Hematopoietic multipotent progenitor cell treated with erythropoietin and hydrocortisone succinate and interleukin-3 and kit ligand, for 8 days (in vitro differentiated cells): ENCODE measurements at places on chromosomes 1 and 21.

GRCh38 chr1:207344221-207344620 lies 22.7 kb downstream of the CD55 start:
- no peak for DNase-seq

DNA sequence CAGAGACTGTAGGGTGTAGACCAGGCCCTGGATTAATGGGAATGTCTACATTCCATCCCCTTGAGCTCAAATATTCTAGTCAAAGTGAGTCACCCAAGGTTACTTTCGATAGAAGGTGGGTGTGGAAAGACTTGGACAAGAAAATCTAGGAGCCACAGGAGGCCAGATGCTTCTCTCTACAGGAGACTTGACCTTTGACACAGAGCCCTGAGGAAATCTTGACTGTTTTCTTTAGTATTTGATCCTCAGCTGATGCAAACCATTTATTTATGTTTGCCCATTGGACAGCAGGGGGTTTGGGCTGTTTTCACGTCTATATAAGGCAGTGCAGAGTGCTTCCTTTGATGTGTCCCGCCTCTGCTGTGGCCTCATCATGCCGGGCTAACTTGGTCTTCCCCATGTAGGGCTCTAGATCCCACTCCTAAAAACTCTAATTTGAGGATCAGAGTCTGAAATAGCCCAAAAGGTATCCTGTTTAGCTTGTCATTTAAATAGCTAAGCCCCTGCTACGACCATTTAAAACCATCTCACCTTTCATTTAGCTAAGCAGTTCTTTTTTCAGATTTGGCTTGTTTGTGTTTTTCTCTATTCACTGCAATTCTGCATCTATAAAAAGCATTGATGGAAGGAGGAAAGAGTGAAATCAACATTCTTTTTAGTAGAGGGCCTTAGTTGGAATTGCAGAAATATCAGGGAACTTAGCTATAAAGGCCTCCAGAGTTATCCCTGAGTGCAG lies 15.5 kb upstream of the MAP3K7CL start:
- no peak for DNase-seq

- DNase-seq, result no peak
Measured at GRCh38 chr21:39625211-39625895, 12.6 kb downstream of the B3GALT5 start.

GRCh38 chr1:210294999-210295745 lies 33.5 kb upstream of the HHAT start:
- DNase-seq, result no peak

GRCh38 chr1:235423214-235423652 lies 56.0 kb downstream of the TBCE start:
- DNase-seq, result no peak

DNA sequence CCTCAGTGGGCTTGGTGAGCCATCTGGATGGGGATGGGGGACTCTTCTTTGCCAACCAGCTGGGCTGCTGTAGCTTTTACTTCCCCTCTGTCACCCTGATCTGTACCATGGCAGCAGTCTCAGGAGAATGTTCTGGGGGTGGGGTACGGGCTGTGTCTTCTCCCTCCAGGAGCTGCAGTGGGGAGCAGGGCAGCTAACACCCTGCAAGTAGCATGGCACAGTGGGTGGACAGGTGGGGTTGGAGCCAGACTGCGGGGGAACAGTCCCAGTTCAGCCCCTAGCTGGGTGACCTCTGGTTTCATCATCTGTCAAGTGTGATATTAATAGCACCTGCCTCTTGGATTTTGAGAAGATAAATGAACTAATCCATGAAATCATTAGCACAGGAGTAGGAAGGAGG lies 3.1 kb downstream of the NFASC start:
- no peak for DNase-seq

DNA sequence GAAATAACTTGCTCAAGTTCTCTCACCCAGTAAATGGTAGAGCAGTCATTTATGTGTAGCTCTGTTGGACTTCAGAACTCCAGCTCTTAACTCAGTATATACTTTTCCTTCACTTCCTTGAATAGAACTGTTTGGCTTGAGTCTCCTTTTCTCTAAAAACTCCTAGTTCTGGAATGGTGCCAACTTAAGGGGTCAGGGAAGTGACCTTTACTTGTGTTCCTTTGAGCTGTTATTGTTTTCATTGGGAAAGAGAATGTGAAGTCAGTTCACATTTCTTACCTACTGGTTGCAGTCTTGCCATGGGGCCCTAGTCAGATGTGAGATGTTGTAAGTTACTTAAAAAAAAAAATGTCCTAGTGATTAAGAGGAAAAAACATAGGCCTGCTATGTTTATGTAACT lies 77.0 kb upstream of the MACF1 start:
- DNase-seq, result no peak

GRCh38 chr21:25857308-25858074 lies 122.7 kb downstream of the GABPA start:
- no peak for DNase-seq

DNA sequence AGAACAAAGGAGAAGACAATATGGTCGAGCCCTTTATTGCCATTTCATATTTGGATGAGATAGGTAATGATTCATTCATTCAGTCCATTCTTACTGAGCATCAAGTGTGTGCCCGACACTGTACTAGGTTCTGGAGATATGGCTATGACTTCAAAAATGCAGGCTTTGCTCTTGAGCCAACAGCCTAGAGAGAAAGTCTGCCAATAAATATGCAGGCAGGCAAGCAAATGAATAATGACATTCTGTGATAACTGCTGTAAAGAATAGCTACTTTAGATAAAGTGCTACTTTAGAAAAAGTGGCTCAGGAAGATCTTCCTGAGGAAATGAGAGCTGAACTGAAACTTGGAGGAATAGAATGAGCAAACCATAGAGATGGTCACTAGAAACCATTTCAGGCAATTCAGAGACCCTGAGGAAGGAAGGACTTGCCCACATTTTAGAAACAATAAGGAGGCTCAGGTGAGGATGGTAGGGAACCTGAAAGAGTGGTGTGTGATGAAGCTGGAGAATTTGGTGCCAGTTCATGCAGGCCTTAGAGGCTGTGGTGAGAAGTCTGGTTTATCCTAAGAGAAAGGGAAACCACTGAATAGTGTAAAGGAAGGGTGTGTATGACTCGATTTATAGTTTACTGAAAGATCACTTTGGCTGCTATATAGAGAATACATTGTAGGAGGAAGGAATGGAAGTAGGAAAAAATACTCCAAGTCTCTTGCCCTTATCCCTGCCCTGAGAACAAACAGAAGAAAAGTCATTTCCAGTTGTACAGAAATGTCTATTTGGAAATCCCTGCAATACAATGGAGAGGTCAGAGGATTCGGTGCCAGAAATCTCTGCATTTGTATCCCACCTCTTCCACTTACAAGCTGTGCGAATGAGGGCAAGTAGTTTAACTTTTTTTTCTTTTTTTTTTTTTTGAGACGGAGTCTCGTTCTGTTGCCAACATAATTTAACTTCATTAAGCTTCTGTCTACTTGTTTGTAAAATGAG lies 167.9 kb downstream of the VPS13D start:
- no peak for DNase-seq

DNA sequence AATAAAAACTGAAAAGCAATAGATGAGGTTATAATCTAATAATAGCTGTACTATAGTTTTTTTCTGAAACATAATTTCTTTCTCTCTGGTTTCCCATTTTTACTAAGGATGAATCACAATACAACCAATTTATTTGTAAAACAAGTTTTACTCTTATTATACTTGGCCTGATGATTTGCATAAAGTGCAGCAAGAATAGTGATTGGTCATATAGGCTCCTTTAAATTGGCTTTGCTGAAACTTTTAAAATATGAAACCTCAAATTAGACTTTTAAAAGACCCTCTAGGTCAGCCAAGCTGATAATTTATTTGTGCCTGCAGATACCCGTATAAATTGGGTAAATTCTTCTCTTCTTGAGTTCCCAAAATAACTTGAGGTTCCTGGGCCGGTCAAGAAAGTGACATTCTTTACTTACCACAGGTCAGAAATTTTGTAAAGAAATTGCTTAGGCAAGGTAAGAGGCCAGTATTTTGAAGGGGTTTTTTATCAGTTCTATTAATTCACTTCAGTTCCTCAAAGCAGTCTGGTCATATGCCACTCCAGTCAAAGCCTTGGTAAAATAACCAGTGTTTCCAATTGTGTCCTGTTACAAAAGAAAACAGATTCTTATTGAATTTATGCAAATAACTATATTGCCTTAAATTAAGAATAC lies 76.1 kb downstream of the C21orf91 start:
- DNase-seq, result no peak

DNA sequence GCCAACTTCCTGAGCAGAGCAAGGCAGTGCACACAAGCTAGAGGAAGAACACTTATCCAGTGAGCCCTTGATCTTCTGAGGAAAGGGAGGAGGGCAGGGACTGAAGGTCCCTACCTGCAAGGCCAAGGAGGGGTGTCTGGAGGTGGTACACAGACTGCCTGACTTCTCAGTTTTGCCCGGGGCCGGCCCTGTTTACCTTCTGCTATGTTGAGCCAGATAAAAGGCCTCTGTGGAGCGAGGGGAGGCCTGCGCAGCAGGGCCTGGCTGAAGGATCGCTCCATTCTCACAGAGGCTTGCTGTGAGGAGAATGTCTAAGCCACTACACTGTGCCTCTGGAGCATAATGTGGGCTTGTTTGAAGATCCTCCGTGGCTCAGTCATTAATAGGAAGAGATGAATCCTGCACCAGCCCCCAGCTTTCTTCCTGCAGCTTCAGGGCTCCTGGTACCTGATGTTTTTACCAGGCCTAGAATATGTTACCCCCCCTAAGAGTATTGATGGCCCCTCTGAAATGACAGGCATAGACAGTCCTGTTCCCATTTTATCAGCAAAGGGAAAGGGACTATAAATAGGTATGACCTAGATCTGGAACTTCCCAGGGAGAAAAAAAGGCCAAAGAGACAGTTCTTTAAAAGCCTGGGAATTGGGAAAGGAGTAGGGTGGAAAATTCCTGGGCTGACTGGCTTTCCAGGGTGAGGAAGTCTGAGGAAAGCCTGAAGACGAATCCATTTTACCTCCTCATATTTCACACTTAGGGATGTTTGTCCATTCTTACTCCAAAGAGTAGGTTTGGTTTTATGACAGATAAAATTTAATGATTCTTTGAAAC lies 4.7 kb downstream of the POGK start:
- no peak for DNase-seq

DNA sequence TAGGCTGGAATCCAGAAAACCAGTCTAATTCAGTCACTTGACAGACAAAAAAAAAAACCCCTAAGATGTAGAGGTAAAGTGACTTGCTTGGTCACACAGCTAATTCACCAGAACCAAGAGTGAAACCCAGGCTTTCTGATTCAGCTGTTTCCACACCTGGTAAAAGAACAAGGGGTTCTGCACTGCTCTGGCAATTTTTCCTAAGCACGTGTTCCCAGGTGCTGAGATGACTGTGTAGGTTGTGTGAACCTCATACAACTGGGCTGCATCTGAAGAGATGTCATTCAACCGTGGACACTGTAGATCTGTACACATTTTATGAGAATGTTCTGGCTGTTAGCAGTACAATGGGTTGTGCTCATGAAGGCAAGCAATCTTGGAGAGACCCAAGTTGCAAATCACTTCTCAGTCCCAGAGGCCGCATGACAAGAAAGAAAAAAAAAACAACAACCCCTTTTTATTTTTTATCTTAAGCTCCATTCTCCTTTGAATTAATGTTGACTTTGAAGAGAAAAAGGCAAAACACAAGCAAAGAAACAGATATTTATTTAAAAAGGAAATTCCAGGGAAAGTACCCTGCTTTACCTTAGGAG lies 95.4 kb downstream of the INTS7 start:
- DNase-seq, result no peak

- no peak for DNase-seq
Measured at GRCh38 chr21:38726482-38726881, 79.2 kb upstream of the ETS2 start.

GRCh38 chr1:186806477-186806876 lies 22.3 kb upstream of the PLA2G4A start:
- DNase-seq, result peak; percentile 33

GRCh38 chr1:63779338-63780211 lies 5.8 kb downstream of the ROR1 start:
- no peak for DNase-seq

GRCh38 chr1:91555074-91555730 lies 54.6 kb downstream of the CDC7 start:
- no peak for DNase-seq

DNA sequence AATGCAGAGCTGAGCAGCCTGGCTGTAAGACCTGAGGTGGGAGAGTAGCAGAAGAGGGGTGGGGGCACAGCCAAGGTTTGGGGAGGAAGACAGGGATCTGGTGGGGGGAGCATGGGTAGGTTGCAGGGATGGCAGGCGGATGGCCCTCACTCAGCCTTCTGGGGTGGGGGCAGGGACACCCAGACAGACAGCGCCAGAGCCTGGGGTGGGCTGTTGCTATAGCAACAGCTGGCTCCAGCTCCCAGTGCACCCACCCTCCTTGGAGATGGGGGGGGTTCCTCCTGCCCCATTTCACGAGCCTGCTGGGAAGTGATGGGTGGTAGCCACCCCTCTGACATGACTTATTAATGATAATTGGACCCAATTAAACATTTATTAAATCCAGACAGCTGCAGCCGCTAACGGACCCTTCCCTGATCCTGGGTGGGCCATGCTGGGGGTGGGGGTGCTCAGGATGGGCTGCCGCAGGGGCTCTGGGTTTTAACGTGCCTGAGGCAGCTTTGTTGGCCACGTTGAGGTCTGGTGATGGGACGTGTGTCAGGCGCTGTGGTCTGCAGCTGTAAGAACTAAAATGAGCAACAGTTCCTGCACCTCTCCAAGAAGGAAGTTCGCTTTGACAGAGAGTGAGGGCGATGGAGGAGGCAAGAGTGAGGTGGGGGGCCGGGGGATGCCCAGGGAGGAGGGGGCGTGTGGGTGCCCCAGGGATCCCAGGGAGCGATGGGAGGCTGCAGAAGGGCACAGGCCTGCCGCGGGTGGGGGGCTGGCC lies 19.4 kb downstream of the AGRN start:
- no peak for DNase-seq

GRCh38 chr1:152786077-152786476 lies at the start of gene LCE1E:
TSS of gene LCE1E (plus strand) at chr1:152786257. CDS start at chr1:152787300, 1,043 bp downstream.
- no peak for DNase-seq

DNA sequence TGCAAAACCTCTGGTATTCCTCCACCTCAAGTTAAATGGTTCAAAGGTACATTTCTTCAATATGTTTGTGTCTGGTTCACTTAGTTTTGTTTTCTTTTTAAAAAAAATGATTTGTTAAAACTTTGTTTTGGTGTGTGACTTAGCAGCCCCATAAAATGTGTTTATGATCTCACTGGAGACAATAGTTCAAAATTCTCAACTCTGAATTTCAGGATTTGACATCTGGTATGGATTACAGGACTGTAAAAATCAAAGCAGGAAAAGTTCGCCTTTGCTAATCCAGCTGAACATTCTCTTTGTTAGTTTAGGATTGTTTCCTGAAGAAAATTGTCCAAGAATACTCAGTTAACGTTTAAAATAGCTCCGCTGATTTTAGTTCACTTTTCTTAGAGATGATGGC lies 231.7 kb downstream of the HMCN1 start:
- no peak for DNase-seq

DNA sequence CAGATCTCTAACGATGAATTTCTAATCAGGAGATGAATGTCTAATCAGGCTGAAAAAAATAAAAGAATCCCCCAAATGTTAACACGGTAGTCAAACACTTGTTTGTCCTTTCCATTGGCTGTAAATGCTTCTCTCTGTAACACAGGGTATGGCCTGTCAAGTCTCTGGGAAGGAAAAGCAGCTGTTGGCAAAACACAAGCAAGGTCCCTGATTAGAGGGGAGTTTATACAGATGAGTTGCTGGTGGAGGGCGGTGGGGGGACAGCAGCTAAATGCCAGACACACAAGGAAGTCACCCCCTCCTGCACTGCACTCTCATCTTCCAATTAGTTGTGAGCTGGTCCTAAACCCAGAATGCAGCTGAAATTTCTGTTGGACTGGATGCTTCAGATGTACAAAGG lies 51.0 kb downstream of the PGBD5 start:
- no peak for DNase-seq
